Umbilical cord (tissue), 2 donors: ENCODE measurements at places on chromosomes 1 and 21. TPM values are rescaled to one million over a fixed set of nuclear protein-coding genes. Genes with fewer than 3 reads are reported as not detected.
A peak's percentile ranks its signal among the peaks of the same experiment; 100 is the strongest.

DNA sequence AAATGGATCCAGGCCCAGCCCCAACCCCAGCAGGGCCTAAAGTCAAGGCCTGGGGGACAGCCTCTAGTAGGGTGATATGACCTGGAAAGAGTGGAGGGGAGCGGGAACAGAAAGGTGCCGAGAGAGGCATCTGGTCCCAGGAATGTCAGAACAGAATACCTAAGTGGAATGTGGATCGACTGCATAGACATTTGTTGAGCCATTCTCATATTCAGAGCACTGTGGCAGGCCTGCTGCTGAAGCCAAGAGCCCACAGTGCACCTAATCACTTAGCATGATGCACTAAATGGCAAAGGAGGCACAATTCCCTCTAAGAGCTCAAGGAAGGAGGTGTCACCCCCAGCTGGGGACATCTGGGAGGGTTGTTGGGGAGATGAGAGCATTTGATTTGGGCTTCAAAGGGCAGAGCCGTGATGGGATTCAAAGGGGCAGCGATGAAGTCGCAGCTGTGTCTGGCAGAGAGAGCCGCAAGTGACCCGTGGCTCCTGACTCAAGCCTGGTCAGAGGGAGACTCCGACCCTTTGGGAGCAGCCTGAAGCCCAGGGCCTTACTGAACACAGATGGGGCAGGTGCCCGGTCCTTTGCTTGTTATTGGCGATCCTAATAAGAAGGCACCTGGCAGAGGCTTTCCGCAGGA is 8.6 kb upstream of the PKP1 start:
- DNase-seq: no peak

GRCh38 chr1:47621977-47622376 is 184.1 kb downstream of the FOXD2 start:
- DNase-seq: no peak

- peak; percentile 68 for DNase-seq
These were observed 180.5 kb downstream of the TGFB2 start for GRCh38 chr1:218525451-218526197.

COL9A2 gene
- total RNA-seq: 9.1 TPM

DNA sequence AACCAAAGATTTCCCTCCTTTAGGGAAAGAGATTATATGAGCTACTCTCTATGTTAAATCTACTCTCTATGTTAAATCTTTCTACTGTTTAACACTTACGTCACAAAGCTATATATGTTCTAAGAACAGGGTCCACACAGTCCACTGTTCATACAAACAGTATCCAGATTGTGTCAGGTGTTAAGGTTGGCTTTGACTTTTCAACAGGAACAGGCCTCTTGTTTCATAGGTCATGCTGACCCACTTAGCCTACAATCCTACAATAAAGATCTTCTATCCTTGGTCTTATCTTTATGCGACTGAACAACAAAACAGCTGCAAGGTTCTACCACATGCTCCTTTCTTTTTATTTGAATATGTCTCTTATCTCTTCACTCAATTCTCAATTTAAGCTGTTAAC is 134.9 kb downstream of the LTN1 start:
- no peak for DNase-seq

DNA sequence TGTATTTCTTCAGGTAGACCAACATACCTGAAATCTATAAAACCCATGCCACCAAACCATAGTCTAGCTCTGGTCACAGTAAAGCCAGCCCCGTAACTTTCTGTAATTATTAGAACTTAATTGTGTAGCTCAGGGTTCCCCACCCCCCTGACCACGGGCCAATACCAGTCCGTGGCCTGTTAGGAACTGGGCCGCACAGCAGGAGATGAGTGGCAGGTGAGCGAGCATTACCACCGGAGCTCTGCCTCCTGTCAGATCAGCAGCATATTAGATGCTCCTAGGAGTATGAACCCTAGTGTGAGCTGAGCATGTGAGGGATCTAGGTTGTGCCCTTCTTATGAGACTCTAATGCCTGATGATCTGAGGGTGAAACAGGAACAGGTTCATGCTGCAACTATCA is 14.6 kb downstream of the TENT5C start:
- no peak for DNase-seq

SDE2 gene
- total RNA-seq: 40.4 TPM

DNA sequence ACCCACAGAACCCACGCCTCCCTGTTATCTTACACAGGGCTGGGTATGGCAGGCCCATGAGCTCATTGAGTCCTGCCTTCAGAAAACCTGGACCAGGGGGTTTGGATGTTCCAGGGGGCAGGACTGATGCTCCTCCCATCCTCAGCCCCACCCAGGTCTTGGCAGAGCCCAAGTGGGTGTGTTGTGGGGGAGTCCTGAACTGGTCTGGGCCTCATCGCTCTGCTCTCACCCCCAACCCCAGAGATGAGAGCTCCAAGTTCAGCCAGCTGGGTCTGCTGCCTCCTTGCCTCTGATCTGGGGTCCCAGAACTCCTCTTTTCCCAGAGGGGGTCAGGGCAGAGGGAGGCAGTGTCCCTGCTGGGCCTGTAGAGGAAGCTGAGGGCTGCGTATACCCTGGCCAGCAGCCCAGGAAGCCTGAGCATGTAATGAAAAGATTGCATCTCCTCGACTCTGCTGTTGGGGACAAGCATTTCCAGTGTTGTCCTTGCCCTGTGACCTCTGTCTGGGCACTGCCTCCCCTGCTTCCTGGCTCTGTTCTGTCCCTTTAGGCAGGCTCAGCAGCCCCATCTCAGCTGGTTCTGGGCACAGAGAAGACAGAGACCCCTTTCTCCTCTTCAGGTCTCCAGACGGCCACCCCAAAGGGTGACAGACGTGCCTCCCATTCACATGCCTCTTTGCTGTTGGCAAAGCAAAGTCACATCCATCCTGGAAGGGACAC is 54.7 kb upstream of the EPS8L3 start:
- peak; percentile 40 for DNase-seq

- peak; percentile 76 for DNase-seq
These were observed 75.0 kb downstream of the ATP6V1G3 start for GRCh38 chr1:198465201-198466144.

DNAJC28 gene
- total RNA-seq: 1.9 TPM

- peak; percentile 53 for DNase-seq
These were observed 3.0 kb upstream of the SDE2 start for GRCh38 chr1:226001963-226002666.
